Stimulated activated CD4-positive, alpha-beta T cell treated with anti-CD3 and anti-CD28 coated beads, Interleukin-12 subunit alpha, Interleukin-12 subunit beta, amount 100 ng/mL, for 48 hours (primary cell): ENCODE measurements at places on chromosomes 7 and 10.

DNA sequence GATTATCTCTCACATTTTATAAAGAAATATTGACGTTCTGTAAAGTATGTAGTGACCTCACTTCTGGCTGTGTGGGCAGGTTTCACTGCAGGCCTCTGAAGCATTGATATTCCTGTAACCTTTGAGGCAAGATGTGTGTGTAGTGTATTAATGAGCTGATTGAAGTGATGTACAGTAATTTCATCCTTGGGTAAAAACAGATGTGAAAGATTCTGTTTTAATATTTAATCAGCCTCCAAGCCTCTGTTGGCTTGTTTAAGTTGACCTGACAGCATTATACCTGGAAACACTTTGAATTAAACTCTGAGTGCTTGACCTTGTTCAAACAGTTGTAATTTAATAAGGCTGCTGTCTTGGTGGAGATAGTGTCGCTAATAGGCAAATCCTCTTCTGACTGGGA is 74.9 kb downstream of the KAT6B start:
- no peak for DNase-seq

GRCh38 chr10:120300513-120300912 is 156.5 kb upstream of the PLPP4 start:
- no peak for DNase-seq

DNA sequence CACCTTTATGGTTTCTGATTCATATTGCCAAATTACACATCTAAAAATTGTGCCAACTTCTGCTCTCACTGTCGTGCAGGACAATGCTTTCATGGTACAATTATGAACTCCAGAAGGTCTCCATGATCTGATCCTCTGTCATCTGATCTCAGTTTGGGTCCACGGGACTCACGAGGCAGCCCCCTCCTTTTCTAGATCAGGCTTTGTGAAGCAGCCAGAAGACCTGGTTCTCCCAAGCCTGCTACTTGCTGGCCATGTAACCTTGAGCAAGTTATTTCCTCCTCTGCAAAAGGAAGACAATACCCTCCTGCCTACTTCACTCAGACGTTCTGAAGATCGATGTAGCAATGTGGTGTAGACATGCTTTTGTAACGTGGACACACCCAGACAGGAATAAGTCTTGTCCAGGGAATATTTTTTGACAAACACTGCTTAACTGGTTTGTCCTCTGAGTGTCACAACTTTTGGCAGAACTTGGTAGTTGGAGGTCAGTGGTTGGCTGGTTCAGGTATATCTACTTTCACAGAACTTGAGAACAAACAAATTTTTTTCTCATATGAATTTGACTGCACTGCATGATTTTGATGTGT is 19.6 kb downstream of the CALML3 start:
- DNase-seq: no peak

DNA sequence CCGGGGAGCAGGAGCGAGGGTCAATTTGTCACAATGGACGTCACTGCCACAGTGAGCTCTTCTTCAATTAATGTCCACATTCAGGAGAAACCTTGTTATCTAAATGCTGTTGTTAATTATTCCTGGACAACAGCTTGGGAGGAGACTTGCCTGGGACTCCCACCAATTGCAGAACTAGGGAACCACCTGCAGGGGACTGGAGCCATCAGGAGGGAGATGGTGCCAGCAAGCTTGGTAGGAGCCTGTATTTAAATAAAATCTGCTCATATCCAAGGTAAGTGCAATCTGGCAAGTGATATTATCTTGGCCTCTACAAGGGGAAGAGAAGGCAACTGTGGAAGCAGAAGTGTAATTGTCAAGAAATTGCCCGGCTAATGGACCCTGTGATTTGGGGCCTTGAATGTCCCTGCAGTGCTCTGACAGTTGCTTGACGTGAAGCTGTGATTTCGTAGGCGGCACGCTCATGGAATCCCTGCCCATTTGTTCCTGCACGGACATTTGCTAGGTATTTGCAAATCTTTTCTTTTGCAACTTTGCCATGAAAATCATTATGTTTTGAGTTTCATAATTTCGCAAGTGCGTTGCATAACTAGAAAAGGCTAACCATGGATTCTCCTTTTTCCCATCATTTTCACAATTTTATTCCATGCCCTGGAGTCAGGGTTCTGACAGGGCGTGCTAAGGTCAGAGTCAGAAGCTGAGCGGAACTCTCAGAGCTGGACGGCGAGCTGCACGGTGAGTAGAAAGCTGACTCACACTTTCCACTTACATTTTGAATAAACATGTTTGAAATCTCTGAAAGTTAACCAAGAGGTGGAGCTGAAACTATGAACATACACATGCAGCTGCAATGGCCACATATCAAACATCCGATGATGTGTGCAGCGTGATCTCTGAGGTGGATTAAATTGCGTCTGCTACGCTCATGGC is 84.9 kb upstream of the TCERG1L start:
- no peak for DNase-seq

GRCh38 chr10:47028466-47028865 is 117.2 kb downstream of the PTPN20 start:
- no peak for DNase-seq

DNA sequence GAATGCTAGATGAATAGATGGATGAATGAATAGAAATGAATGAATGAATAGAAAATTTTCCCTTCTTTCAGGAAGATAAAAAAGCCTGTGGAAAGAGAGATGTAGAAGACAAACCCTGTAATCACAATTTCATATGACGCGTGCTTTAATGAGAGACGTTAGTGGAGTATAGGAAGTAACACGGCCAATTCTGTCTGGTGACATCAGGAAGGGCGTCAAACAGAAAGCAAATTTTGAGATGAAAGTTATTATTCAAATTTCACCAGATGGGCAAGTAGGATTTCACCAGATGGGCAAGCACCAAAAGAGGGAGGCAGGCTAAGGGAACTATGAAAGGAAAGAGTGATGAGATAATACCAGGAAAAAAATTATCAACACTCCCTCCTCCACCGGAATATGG is 128.9 kb upstream of the PRSS1 start:
- DNase-seq: no peak

- DNase-seq: no peak
Observed at GRCh38 chr10:13684252-13684791, 97.6 kb downstream of the PRPF18 start.

GRCh38 chr7:44486693-44487092 is 3.8 kb downstream of the NUDCD3 start:
- DNase-seq: no peak
